Chondrocyte (in vitro differentiated cells): ENCODE measurements at places on chromosomes 6 and 20. TPM values are rescaled to one million over a fixed set of nuclear protein-coding genes. Genes with fewer than 3 reads are reported as not detected.

DNA sequence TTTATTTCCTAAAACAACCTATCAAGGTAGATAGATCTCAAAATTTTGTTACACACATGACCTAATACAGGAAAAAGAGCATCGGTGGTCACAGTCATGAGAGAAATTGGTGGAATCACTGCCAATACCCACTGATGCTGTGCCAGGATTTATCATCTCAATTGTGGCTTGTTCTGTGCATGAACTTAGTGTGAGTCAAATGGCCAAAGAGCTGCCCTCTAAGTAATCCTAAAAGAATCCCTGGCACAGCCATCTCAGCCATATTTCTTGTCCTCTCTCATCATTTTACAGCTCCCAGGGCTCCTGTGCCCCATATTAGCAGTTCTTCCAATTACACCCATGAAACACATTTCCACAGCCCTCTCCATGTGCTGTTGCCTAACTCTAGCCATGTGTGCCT, 6.1 kb downstream of the GSTA5 start:
- H3K4me1 ChIP-seq = peaks cover 3% of the 10 kb centered on the region
- no peak overlapping the region for H3K27ac ChIP-seq
- H3K27me3 ChIP-seq = peaks cover 35% of the 10 kb centered on the region

DNA sequence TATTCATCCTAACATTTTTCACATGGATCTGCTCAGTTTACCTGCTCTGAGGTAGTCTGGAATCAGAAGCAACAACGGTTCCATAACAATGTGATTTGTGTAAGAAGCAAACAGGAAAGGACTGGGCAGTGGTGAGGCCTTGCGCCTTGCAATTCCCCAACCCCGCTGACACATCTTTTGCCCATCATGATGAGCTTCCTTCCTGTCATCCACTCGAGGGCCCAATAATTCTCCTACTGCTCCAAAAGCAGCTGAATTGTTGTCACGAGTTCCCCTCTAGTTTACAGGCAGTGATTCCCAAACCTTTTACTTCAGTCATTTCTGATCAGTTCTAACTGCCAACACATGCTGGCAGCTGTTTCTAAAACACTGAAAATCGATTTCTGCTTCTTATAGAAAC, 22.9 kb downstream of the STX7 start:
- no peak for DNase-seq
- peaks cover 10% of the 10 kb centered on the region for H3K36me3 ChIP-seq
- H3K27me3 ChIP-seq = no peaks in the 10 kb centered on the region
- H3K4me1 ChIP-seq = peaks cover 4% of the 10 kb centered on the region
- no peak overlapping the region for H3K4me3 ChIP-seq

GRCh38 chr6:10962673-10963072, 75.8 kb downstream of the SYCP2L start:
- H3K4me1 ChIP-seq = peaks cover 47% of the 10 kb centered on the region
- DNase-seq = no peak
- no peak overlapping the region for H3K4me3 ChIP-seq

DNA sequence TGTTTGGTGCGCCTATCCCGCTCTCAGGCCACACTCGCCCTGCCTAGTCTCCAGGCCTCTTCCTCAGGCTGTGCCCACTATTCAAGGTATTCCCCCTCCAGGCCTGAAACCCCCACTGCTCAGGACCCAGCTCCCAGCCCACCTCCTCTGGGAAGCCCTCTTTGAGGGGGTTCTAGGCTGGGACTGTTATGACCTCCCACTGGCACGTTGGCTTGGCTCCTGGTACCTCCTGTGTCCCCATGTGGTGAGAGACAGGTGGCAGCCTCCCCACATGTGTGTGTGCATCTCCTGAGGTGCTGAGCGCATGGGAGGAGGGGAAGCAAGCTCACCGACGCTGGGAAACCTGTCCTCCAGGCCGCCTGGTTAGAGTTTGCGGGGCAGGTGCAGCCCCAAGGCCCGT, 82.5 kb downstream of the EDN3 start:
- H3K27ac ChIP-seq = no peak overlapping the region
- no peaks in the 10 kb centered on the region for H3K27me3 ChIP-seq
- DNase-seq = no peak
- H3K4me1 ChIP-seq = peaks cover 42% of the 10 kb centered on the region
- H3K36me3 ChIP-seq = no peaks in the 10 kb centered on the region
- H3K4me3 ChIP-seq = no peak overlapping the region

DNA sequence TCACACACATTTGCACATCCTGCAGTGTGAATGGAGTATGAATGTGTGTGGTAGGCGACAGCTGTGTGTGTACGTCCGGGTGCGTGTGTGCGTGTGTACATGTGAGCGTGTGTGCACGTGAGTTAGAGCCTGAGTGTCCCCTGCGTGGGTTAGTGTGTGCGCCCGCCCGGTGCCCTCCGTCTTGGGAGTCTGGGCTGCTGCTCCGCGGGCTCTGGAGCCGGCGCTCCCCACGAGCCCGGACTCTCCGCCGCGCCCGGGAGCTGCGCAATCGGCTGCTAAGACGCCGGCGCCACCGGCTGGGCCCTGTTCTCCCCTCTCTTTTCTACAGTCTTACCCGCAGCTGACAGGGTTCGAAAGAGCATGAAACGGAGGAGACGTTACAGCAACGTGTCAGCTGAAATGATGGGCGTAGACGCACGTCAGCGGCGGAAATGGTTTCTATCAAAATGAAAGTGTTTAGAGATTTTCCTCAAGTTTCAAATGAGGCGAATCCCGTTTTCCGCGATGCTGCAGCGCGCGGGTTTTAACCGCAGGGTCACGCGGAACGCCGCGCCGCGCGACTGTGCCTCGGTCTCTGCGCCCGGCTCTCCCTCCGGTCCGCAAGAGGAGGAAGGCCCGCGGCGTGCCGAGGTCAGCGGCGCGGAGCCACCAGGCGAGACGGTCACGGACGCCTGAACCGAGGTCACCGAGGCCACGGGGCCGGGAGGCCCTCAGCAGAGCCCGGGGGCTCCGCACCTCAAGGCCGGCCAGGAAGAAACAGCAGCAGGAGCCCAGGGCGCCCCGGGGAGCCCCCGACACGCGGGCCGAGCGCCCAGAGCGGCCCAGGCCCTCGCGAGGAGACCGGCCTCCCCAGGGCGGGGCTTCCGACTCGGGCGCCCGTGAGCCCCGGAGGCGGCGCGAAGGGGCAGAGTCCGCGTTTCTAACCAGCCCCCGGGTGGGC, 95.3 kb upstream of the BHLHE23 start:
- no peaks in the 10 kb centered on the region for H3K36me3 ChIP-seq
- H3K27me3 ChIP-seq = peaks cover 5% of the 10 kb centered on the region
- H3K4me1 ChIP-seq = peaks cover 12% of the 10 kb centered on the region

The TOX2 gene
- 0.12 to 0.18 TPM in 2 of 3 replicates, not detected in the other for total RNA-seq
